SK-N-SH (cell line): ENCODE measurements at places on chromosomes 1 and 21.

GRCh38 chr1:169892927-169893644 is 610 bp downstream of the SCYL3 start:
- no peak for DNase-seq

DNA sequence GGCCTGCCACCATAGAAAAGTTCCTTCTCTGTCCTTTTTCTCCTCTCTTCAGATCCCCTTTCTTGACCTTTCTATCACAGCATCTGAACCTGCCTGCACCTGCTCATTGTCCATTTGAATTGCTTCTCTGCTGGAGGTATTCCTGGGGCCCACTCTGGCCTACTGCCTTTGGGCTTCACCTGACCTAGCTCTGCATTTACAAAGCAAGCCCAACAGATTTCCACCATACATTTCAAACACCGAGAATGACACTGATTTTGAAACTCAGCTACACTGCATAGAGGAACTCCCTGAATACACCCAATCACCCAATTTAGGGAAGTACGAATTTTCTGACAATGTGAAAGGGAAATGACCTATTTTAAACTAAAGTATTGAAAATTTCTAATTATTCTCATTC is 284.5 kb upstream of the USP25 start:
- no peak for DNase-seq

- DNase-seq, result no peak
Observed at GRCh38 chr1:66375125-66375524, 158.8 kb upstream of the SGIP1 start.

GRCh38 chr1:221462345-221462744 is 279.5 kb downstream of the DUSP10 start:
- no peak for DNase-seq

DNA sequence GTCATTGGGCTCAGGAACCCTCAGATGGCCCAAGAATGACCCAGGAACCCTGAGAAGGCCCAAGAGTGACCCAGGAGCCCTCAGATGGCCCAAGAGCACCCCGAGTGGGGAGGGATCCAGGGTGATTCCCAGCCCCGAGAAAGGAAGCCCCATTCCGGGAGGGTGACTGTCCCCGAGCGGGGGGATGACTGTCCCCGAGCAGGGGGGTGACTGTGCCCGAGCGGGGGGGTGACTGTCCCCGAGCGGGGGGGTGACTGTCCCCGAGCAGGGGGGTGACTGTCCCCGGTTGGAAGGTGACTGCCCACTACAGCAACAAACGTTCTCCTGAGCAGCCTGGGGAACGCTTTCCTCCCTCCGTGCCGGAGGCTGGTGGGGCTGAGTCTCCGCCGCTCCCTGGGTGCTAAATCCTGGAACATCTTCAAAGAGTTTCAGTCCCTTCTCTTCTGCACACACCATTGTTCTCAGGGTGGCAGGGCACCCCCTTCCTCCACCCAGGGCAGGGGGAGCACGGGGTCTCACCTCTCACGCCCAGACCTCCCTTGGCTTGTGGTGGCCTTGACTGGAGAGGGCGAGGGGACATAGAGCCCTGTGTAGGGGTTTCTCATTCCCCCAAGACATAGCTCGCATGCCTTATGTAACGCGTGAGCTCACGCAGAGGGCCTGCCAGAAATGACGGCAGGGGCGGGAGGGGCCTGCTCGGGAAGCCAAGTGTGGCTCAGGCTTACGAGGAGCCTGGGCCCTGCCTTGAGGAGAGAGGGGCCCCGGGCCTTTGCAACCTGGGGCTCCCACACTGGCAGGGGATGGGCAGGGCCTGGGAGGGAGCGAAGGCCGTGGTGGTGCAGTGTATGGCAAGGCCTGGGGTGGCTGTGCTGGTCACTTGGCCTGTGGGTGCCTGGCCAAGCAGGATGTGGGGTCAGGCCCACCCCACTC is 14.3 kb upstream of the SKI start:
- DNase-seq, result no peak

DNA sequence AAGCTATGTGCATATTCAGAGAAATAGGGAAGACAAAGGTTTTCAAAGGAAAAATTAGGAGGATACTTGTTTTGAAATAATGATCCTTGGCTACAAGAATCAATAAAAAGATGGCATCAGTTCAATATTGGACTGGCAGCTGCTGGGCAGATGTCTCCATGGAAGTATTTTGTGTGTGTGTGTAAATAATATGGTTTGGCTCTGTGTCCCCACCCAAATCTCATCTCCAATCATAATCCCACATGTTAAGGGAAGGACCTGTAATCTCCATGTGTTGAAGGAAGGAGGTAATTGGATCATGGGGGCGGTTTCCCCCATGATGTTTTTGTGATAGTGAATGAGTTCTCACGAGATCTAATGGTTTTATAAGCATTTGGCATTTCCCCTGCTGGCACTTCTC is 40.4 kb upstream of the LRRC7 start:
- DNase-seq, result no peak

DNA sequence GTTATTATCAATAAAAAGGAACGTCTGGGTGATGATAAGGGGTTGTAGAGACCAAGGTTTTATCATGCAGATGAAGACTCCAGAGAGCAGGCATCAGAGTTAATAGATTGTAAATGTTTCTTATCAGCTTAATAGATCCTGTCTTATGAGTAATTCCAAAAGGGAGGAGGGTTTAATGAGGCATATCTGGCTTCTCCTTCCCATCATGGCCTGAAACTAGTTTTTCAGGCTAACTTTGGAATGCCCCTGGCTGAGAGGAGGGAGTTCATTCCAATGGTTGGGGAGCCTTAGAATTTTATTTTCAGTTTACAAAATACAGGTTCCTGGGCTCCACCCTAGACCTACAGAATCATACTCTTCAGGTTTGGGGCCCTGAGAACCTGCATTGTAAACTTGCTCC is 13.5 kb downstream of the PLA2G2D start:
- DNase-seq, result no peak

GRCh38 chr1:208135354-208135753 is 108.8 kb downstream of the PLXNA2 start:
- DNase-seq, result no peak

DNA sequence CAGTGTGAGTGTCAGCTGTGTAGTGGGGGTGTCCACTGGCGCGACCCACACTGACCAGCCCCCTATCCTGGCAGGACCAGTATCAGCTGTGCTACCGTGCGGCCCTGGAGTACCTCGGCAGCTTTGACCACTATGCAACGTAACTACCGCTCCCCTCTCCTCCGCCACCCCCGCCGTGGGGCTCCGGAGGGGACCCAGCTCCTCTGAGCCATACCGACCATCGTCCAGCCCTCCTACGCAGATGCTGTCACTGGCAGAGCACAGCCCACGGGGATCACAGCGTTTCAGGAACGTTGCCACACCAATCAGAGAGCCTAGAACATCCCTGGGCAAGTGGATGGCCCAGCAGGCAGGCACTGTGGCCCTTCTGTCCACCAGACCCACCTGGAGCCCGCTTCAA is 28.1 kb upstream of the KDM4A start:
- DNase-seq, result no peak

GRCh38 chr1:44072204-44072603 is 40.9 kb upstream of the SLC6A9 start:
- no peak for DNase-seq
